ENCODE measurements at places on chromosomes 6 and 20. TPM values are rescaled to one million over a fixed set of nuclear protein-coding genes. Genes with fewer than 3 reads are reported as not detected.

DNA sequence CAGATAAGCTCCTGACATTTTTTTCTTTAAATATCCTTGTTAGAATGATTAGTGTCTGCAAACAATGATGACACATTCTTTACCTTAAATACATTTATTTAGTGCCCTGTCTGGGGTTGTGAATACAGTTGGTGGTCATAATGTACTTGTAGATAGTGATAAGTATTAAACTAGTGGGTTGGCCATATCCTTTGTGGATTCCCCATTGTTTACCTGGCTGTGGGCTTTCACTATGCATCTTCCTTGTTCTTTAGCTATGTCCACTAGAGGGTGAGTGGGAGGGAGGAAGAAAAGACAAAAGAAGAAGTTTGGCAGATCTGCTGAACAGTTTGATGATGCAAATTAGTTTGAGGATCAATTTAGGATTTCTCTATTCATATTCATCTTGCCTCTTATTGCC lies 15.7 kb downstream of the HS3ST5 start:
- DNase-seq, result no peak

DNA sequence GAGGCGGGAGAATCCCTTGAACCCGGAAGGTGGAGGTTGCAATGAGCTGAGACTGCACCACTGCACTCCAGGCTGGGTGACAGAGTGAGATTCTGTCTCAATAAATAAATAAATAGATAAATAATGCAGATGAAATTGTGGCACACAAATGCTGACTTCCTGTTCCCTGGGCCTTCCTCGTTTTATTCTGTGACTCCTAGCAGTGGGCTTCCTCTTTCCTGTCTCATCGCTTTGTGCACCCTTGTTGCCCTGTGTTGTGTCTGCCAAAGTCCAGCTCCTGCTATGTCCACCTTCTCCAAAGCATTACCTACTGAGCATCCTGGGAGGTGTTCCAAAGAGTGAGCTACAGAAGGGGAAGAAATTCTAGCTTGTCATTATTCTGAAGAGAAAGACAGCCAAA lies 100.2 kb upstream of the TIAM2 start:
- DNase-seq, result no peak

- no peak for DNase-seq
Observed at GRCh38 chr6:28738396-28738765, 185.4 kb downstream of the TRIM27 start.

DNA sequence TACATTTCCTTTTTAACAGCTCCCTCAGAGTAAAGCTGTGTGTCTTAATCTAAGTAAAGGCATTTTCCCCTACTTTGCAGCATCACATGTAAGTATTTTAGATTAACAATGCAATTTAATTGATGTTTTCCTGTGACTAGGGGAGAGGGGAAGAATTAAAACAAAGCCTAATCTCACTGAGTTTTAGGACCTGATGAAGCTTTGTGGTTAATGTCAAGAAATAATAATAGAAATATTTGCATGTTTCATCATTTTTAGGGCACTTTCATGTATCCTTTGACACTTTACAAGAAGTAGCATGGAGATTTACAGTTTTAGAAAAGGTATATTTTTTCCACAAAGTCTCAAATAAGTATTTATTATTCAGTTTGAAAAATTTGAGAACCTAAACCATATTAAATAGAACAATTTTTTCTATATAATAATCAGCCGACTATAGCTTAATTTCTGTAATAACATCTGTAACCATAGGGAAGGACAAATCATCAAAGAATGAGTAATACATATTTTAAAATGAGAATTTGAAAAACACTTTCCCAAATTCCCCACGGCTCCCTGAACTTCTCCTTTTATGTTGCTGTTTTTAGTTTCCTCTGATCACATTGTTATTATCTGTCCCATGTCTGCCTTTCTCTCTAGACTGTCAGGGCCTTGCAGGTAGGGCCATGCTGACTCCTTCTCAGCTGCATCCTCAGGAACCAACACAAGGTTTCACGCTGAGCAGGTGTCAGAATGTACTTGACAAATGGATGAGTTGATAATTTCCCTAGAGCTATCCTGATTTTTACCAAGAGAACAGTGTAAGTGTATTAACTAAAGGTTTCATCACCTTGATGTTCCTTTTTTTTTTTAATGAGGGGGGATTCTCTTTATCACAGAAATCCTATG lies 338.1 kb downstream of the SYNE1 start:
- no peak for DNase-seq

CCN6 gene
- polyA plus RNA-seq, result 0.24 TPM

GRCh38 chr6:68013780-68014515 lies 621.1 kb upstream of the ADGRB3 start:
- no peak for DNase-seq

GRCh38 chr6:106501960-106502371 lies 127.3 kb downstream of the RTN4IP1 start:
- DNase-seq, result no peak

DNA sequence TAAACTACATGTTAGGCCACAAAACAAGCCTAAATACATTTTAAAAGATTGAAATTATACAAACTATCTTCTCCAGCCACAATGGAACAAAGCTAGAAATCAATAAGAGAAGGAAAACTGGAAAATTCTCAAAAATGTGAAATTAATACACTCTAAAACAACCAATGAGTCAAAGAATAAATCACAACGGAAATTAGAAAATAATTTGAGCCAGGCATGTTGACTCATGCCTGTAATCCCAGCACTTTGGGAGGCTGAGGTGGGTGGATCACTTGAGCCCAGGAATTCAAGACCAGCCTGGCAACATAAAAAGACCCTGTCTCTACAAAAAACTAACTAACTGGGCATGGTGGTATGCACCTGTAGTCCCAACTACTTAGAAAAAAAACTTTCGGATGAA lies 6.3 kb upstream of the WFDC13 start:
- no peak for DNase-seq
